Osteoblast (primary cell): ENCODE measurements at places on chromosomes 6 and 20.

DNA sequence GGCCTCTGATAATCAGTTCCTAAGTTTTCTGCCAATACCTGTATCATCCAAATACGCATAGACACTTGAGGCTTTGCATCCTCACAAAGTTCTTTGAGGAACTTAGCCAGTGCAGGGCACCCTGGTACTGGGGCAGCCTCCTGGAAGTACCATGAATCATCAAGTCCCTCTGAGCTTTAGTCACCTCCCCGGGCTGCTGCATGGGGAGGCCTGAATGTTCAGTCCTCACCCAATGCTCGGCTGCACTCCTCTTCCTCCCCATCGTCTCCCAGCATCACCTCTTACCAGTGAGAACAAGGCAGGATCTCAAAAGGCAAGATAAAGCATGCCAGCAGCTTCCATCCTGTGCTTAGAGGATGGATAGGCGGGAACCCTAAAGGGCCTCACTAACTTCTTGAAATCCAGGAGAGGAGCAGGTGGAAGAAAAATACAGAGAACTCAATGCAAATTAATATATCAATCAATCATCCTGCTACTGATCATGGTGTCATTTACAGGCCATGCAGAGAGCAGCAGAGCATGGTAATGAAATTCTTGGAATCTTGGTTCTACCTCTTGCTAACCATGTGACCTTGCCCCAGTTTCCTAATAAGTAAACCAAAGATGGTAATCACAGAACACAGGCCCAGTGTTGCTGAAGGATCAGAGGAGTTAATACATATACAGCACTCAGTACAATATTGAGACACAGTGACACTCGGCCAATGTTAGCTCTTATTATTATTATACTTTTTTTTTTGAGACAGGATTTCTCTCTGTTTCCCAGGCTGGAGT lies 4.7 kb upstream of the CCN6 start:
- peak; percentile 37 for DNase-seq

GRCh38 chr6:1995636-1996035 lies 249.8 kb downstream of the GMDS start:
- no peak for DNase-seq

DNA sequence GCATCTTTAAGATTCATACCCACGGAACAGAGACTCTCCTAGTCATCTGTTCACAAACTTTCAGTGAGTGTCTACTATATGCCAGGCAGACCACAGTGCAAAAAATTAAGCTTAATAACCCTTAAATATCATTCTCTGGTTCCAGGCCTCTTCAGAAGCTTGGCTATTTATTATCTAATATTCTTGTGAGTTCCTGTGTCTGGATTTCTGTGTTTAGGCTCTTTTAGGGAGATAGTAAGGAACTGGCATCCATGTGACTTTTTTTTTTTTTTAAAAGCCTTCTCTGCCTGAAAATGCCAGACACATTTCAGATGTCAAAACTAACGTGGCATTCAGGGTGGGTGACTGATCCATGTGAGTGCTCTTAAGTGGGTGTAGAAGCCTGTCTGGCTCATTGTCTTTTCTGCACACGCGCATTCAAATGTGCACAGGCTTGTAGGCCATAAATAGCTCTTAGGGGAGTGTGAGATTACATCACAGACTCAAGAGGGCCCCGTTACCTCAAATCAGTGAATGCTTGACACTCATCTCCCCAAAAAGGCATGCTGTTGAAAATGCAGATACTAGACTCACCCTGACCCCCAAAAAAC lies 141.9 kb downstream of the GMPR start:
- DNase-seq: no peak

GRCh38 chr20:4957939-4958362 lies 43.4 kb downstream of the SLC23A2 start:
- peak; percentile 68 for DNase-seq

DNA sequence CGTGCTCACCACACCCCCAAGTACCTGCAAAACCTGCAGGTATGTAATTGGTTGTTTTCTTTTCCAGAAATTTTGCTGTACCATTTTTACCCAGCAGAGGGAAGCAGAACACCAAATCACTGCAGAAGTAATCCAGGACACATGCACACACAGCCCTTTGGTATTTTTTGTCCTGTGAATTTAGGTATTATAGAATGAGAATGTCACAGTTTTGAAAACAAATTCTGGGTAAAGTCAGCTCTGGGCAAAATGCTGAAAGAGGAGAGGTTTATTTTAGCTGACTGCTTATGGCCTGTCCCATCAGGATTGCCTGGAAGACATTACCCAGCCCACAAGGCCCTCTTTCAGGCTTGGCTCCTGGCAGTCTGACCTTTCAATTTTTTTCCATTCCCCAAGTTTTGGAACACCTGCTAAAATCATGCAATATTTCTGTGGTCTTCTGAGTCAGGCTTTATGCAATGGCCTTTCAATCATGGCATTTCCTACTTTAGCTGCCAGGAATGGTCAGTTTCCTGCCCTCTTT lies 3.5 kb upstream of the EFHC1 start:
- peak; percentile 58 for DNase-seq
